ENCODE measurements at places on chromosomes 11 and 22. TPM values are rescaled to one million over a fixed set of nuclear protein-coding genes. Genes with fewer than 3 reads are reported as not detected.

DNA sequence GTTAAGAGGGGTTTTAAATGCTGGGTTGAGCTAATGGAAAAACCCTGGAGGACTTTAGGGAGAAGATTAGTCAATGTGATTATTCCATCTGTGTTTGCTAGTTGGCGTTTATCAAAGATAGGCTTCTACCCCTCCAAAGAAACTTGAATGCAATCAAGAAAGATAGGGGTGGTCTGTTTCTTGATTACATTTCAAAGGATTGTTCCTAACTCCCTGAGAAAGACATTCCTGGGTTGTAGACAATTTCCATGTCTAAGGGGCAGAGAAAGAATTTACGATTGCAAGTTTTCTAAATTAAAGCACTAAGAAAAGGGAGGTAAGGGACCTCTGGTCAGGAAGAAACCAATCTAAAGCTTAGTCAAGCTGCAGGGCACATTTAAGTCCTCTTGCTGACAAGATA lies 2268.7 kb downstream of the LRRC4C start:
- no peak for DNase-seq

GRCh38 chr22:48659404-48659996 lies 1168.2 kb downstream of the BRD1 start:
- no peak for DNase-seq

Gene TMEM135
- total RNA-seq: 18.7 TPM

Gene GAL3ST1
- 0.38 TPM for total RNA-seq

Gene H19
- 0.69 TPM for total RNA-seq

Gene RIMBP3B
- 0.65 TPM for total RNA-seq

Gene SEZ6L
- not detected for total RNA-seq

Gene DRICH1
- total RNA-seq: not detected

Gene GRIA4
- 0.05 TPM for total RNA-seq
